NCI-H1105 treated with DMSO at 0.1 percent for 48 hours (cell line): ENCODE measurements at places on chromosomes 7 and 10.
A peak's percentile ranks its signal among the peaks of the same experiment; 100 is the strongest.

DNA sequence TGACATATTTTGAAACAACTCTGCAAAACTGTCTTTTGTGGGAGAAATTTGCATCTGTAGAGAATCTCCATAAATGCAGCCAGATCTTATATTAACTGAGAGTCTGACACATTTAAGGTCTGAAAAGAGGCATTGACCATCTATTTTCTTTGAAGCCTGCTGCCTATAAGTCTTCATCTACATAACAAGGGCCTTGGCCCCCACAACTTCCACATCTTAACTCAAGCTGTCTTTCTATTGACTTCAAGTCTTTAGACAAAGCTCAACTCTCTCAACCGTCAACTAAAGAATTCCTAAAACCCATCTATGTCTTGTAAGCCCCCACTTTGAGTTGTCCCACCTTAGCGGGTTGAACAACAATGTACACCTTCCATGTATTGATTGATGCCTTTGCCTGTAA, 72.4 kb upstream of the ADCY1 start:
- no peak for DNase-seq

GRCh38 chr10:24920907-24921881, 31.2 kb downstream of the PRTFDC1 start:
- DNase-seq, result no peak

DNA sequence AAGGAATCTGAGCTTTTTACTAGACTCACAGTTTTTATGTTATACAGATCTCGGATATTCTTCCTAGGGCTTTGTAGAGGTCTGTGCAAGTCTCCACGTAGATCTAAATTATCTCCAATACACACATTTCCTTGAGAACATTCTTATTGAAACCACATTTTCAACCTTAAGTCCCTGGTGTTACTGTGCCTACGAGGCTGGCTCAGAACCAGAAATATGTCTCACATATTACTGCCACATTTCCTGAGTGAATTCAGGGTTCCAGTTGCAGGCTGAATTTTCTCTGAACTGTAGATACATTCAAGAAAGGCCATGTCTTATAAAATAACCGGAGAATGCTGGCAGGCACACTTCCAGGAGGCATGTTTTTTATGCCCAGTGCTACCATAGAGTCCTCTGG, 46.5 kb downstream of the INHBA start:
- DNase-seq, result no peak

- no peak for DNase-seq
Measured at GRCh38 chr7:31899356-31899927, 170.8 kb downstream of the PDE1C start.

DNA sequence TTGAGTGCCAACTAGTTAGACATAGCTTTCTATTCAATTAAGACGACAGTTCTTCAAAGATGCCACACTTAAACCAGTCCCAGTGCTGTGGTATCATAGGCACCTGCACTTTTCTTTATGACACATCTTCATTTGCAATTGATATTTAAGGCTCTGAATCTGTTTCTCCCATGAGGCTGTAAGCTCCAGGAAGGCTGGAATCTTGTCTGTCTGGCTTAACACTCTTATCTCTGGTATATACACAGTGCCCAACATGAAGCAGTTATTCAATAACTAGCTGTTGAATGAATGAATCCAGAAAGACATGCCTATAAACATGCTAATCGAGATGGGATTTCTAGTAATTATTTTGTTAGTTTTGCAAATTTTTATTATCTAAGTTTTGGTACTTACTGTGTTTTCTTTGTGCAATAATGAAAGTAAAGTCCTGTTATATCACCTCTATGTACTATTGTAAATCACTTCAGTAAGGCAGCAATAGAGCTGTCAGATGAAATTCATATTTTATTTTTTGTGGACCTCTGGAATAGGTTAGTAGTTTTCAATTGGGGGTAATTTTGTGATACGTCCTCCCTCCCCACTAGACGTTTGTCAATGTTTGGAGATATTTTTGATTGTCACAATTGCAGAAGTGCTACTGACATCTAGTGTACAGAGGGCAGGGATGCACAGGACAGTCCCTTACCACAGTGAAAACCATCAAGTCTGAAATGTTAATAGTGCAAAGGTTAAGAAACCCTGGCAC, 51.3 kb upstream of the STEAP4 start:
- no peak for DNase-seq

DNA sequence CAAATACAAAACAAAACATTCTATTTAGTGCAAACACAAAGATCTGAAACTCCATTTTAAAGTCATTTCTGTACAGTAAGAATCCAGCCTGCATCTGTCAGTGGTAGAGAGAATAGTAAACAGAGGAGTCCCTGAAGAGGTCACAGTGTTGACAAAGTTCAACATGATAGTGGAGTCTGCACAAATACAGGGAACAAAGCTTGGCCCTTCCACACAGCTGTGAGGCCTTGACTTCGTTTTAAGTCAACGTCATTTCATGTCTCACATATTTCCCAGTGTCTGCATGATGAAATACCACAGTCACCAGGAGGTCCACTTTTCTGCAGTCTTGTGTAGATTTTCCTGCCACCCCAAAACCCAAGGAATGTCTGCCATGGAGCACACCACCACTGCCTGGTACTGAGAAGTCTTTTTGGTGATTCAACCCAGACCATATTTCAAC, 33.0 kb downstream of the CYP26A1 start:
- DNase-seq, result no peak

GRCh38 chr7:72080865-72081510, 331.1 kb downstream of the CALN1 start:
- DNase-seq, result no peak

- DNase-seq, result no peak
Measured at GRCh38 chr10:66350622-66351399, 575.0 kb upstream of the LRRTM3 start.

DNA sequence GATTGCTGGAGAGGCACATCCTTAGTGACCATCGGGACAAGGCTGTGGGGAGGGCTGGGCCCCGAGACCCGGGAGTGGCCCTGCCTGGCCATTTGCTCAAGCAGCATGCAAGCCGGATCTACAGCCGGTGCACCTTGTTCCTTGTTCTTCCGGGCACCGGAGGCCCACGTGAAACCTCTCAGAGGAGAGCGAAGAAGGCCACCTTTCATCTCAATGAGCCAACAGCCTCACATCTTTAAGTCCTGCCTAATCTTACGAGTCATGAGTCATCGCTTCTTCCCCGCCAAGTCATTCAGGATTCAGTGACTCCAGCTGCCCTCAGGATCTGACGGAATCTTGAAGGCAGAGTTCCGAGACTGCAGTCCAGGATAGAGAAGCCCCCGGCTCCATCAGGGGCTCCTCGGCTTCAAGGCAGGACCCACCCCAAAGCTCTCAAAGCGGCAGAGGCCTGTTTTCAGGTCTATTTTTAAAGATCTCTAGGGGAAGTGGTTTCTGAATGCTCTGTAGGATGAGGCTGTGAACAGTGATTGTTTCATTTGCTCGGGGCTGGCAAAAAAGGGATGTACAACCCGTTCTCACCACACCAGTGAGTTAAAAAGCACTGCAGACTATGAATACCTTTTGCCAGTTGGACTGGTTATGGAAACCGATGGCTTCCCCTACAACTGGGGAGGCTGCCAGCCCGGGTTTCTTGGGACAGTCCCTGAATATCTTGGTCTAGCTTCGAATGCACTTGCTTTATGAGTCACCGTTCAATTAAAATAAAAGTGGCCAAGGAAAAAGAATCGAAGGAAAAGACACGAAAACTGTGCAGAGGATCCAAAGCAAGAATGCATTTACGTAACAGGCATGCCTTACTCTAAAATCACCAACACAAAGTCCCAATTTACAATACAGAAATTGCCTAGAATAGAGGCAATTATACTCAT, 57.2 kb upstream of the ECHDC3 start:
- DNase-seq, result no peak

DNA sequence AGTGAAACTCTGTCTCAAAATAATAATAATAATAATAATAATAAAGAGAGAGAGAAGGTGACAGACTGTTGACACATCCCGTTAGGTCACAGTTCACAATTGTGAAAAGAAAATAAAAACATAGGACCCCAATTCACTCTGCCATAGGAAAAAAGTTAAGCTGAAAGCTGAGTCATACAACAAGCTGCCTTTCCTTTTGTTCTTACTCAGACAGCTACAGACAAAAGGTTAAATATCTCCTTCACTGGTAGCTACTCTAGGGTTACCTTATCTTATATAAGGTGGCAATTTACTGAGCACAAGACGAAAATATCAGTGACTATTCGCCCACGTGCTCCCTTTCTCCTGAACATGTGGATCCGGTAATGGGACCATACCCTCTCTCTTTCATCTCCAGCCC, 17.5 kb downstream of the TUBAL3 start:
- no peak for DNase-seq

GRCh38 chr10:112526906-112527305, 79.9 kb downstream of the VTI1A start:
- no peak for DNase-seq

DNA sequence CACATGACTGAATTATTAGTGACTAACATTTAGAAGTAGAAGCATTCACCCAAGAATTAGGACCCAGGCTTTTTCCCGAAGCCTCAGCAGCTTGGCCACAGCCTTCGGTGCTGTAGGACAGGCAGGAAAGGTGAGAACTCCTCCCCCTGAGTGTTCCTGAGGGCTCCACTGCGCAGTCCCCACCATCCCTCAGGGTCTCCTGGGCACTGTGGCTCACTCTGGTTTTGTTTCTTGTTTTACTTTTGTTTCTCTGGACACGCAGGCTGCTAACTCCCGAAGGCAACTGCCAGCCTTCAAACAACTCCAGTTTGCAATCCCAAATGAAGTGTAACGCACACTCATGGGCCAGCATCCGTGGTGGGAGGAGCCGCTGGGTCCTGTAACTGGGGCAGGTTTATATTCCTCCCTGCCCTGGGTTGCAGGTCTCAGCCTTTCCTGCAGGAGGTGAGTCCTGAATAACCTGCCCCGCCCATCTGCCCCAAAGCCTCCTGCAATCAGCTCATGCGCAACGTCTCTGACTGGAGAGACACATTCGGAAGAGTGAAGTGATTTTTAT, 492.9 kb downstream of the PTPRN2 start:
- DNase-seq, result no peak

GRCh38 chr10:114629824-114630730, 28.0 kb downstream of the ABLIM1 start:
- no peak for DNase-seq

- no peak for DNase-seq
Measured at GRCh38 chr7:101174322-101174854, 5.7 kb downstream of the NAT16 start.

DNA sequence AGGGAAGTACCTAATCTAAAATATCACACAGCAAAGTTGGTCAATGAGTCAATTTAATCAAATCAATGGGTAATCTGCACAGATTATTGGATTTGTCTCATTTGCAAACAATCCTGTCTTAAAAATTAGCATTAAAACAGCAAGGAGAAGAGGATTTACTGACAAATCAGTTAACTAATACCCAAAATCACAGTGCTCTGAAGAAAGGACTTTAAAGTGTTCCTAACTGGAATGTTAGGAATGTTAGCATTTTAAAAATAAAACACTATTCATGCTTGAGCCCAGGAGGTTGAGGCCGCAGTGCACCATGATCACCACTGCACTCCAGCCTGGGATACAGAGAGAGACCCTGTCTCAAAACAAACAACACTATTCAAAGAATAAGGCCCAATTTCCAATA, 83.1 kb downstream of the CHCHD3 start:
- no peak for DNase-seq

DNA sequence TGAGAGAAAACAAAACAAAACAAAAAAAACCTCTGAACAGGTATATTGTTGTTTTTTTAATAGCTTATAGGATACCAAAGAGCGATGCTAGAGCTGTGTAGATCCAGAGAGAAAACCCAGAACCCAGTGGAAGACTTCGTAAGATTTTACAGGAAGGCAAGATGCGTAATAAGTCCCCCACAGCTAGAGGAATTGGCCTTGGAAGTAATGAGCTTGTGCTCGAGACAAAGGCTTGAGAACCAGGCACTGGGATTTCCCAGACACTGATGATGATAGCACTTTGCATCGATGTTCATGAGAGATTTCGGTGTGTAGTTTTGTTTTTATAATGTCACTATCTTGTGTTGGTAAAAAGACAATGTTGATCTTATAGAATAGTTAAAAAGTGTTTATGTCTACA, 821.5 kb upstream of the IGFBP3 start:
- DNase-seq, result no peak

- DNase-seq, result peak; percentile 58
Measured at GRCh38 chr7:105594034-105594433, 12.7 kb upstream of the EFCAB10 start.
